ENCODE measurements at places on chromosomes 4 and X.

DNA sequence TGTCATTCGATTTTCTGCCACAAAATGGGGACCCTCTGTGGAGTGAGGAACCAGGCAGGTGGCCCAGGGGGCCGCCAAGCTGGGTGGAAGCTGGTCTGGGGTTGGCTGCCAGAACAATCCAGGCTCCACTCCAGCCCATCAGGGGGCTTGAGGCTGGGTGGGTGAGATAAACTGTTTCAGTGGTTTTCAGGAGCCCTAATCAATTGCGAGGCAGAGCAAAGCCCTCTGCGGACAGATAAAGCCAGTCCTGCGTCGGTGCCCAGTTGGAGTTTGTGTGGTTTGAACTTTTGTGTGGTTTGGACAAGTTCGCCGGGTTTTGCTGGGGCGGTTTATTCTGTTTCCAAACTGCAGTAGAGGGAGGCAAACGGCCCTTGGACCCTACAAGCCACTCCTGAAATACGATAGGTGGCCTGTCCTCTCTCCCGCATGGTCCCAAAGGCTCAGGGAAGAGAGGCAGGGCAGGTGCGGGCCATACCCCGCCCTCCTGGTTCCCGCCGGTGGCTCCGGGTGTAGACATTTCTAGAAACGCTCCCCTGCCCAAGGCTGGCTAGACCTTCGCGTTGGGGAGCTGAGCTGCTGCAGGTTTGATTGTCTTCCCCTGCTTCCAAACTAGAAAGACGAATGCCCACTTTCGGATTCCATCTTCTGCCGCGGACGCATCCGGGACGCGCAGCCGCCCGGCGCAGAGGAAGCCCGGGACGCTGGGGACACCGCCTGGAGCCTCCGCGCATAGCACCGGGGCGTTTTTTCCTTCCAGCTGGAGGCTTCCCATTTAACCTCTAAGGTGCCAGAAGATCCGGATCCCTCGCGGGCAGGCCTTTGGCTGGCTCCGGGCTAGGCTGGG, 169.0 kb upstream of the BCOR start:
- peak; percentile 30 for DNase-seq

- DNase-seq = no peak
These were observed 10.9 kb upstream of the BBS7 start for GRCh38 chr4:121881158-121881557.

DNA sequence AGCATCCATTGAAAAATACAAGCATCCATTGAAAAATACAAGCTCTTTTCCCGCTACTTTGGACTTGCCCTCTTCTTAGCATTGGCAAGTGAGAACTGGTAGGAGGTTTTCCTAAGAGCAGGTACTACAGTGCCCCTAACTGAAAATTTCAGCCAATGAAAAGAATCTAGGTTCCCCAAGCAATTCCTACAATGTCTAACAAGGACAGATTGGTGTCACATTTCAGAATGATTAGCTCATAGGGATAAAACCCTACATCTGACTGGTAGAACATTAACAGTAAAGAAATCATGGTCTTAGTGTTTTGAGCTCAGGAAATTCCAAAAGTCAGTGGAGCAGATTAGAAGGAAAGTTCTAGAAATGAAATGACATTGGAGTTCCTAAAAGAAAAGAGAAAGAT, 68.6 kb upstream of the QRFPR start:
- DNase-seq = no peak

GRCh38 chr4:7811536-7812191, 128.0 kb downstream of the AFAP1 start:
- DNase-seq = no peak

GRCh38 chrX:154021131-154021611, 1.5 kb upstream of the IRAK1 start:
- DNase-seq = no peak

GRCh38 chr4:1711055-1711570, 1.0 kb downstream of the SLBP start:
- DNase-seq = no peak

DNA sequence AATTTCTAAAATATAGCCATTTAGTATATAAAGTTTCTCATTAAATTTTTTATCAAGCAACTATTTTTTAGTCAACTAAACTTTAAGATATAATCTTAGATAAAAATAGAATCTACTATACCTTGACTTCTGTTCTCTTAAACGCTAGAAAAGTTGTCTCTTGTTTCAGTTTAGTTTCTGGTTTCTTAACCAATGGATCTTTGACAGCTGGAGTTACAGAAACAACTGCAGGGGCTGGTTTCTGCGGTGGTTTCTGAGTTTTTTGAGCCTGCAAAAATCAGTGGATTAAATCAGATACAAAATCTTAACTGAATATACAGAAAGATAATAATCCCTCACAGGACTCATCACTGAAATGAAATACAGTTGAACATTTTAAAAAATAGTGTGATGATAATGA, 21.9 kb downstream of the INTS12 start:
- DNase-seq = no peak

DNA sequence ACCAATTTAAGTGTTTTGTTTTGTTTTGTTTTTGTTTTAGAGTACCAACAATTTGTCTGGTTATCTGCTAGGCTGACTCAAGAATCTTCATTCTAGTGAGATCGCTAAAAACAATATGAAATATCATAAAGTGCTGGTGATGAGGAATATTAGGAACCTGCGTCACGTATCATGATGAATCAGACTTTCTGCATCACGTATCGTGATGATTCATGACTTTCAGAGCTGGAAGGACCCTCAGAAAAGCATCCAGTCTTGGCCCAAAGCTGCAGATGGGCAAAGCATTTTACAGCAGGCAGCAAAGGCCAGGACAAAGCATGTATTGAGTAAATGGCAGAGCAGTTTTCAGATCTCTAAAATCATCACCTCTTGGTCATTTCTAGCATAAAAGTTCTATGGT, 278.0 kb upstream of the BOD1L1 start:
- no peak for DNase-seq

All from activated T-helper 1 cell treated with Interleukin-2 at 50 U/mL for 16 hours (primary cell).